ENCODE measurements at places on chromosomes 7 and 10.

DNA sequence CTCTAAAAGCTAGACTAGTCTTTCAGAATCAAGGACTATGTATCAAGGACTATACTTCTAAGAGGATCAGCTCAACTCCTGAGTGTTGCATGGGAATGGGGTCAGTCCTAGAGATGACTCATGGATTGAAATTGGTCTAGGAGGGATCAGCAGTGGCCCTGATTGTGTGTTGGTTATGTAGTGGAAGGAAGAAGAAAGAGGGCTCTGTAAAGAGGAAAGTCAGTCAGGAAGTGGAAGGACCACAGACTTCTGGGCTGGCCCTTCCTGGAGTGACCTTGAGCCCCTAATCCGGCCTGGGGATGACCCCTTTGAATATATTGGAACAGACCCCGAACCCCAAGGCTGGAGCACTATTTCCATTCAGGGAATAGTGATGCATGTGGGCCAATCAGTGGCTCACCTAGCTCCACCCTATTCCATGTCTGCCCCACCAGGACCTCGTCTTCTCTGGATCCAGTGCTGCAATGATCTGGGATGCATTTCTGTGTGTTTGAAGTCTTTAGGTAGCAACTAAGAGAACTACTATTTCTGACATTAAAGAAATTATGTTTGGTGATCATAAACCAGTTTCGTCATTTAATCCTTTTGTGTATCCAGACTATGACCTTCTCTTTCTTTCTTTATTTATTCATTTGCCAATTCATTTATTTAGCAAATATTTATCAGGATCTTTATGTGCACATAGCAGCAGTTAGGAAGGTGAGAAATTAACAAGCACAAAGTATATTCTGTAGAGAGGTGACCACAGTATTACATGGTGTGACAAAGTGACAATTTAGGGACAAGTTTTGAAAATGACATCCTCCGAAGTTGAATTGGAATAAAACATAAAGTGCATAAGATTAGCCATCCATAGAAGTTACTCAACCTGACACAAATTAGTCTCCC, 48.6 kb upstream of the KIF5B start:
- no peak for DNase-seq

DNA sequence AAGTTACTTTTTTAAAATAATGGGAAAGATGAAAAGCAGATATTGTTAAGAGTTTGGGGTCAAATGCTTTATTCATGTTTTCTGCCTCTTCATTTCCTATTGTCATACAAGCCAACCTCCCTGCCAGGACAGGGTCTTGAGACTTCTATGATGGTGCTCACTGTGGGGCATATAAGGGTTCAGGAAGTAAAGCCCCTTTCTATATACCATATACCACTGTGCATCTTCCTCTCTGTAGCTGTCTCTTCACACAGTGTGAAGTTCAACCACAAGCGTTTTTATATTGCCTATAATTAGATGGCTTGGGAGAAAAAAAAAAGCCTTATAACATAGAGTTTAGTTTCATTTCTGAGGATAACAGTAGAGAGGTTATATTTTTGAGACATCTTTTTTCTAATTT, 389.8 kb upstream of the SORCS1 start:
- DNase-seq: no peak

DNA sequence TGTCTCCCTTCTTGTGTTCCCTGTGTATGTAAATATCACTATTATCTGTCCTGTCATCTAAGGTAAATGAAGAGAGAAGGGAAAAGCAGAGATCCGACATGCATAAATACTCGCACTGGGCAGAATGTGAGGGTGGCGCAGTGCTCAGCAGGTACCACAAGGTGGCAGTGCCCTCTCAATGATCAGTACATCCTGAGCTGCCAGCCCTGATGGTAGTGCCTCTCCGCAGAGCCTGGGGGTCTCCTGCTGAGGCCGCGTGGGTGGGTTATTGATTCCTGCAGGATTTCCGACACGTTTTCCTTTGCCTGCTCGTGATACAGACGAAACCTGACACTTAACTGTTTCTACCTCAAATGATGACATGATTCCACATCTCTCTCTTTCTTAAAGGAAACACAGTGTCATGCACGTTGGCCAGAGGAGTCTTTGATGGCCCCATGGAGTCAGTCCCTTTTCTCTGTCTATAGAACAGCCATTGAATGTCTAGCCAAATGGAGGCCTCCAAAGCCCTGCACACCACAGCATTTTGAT, 19.8 kb downstream of the RGR start:
- peak; percentile 79 for DNase-seq

DNA sequence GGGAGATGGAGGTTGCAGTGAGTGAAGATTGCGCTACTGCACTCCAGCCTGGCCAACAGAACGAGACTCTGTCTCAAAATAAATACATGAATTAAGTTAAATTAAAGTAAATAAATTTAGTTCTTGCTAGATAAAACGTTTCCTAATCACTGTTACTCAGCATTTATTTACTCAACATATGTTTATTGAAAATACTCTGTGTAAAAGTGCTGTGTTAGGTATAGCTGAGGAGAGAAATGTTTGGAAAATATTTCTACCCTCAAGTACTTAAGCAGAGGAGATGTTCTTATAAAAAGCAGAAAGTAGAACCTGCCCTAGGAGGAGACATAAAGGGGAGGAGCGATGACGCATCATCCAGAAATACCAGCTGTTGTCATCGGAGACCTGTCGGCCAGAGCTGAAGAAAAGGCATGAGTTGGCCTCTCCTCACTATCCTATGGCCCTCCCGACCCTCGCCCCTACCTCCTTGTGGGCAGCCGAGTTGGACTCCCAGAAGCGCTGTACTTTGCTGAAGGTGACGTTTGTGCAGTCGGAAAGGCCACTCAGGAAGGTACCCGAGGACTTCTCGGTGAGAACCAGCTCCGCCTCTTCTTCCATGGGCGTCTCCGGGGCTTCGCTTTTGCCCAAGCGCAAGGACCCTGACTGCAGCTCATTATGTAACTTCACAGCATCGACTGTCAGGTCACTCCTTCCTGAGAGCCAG, 1.1 kb downstream of the RRP12 start:
- peak; percentile 25 for DNase-seq

DNA sequence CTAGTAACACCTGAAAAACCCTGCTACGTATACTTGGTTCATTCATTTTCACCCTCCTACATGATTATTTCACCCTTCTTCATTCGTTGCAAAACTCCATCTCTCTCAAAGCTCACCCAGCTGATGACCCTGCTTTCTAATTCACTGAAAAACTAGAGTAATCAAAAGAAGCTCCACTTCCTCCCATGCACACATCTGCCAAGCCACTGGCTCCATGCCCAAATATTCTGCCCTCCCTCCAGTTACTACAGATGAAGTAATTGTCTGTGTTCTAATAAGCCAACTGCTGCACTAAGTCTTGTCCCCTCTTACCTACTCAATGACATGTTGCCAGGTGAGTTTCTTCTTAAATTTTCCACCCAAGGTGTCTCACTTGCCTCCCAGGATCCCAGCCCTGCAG, 96.9 kb upstream of the CCDC71L start:
- no peak for DNase-seq

- peak; percentile 85 for DNase-seq
These were observed 50.8 kb downstream of the CYTH3 start for GRCh38 chr7:6221340-6222319.

DNA sequence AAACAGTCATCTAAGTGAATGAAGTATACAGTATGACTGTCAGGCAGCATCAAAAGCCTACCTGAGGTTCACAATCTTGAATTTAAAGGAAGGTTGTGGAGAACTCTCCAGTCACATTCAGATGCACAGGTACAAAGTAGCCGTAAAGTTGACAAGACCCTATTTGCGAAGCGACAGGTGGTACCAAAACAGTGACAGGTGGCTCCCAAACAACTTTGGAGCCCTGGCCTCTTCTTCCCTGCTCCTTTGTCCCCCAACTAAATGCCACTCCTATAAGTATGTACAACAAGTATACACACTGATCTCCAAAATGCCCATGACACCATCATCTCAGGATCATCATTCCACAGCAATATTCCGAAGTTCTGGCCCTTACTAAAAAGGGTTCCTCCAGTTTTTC, 53.5 kb downstream of the USP6NL start:
- DNase-seq: no peak

GRCh38 chr10:12875100-12875499, 126.4 kb downstream of the CCDC3 start:
- no peak for DNase-seq

DNA sequence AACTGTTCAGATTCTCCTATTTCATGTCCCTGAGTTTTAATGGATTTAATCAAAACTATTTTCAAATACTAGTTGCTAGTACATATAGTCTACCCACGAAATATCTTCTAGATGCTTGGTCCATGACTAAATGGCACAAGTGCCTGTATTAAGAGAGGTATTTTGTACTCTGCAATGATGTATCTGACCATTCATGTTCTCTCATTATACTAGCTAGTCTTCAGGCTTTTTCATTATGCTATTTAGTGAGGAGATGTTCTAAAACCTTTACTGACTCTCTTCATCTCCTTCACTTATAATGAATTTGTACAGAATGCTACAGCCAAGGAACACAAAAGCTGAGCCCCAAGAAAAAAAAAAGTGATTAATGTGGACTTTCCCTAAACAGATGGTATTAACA, 222.5 kb downstream of the AHR start:
- no peak for DNase-seq

- DNase-seq: peak; percentile 53
These were observed 58.7 kb downstream of the INPP5F start for GRCh38 chr10:119784340-119785067.

DNA sequence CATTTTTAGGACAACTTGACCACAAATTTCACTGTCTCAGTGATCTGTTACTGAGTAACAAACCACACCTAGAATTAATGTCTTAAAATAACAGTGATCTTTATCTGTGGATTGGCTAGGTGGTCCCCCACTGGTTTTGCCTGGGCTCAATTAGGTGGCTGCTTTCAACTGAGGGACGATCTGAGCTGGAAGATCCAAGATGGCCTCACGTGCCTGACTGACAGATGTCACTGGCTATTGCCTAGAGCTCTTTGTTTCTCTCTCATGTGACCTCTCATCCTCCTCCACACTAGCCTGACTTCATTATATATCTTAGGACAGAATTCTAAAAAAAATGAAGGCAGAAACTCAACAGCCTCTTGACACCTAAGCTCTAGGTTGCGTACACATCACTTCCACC, 59.7 kb downstream of the HACD1 start:
- no peak for DNase-seq

DNA sequence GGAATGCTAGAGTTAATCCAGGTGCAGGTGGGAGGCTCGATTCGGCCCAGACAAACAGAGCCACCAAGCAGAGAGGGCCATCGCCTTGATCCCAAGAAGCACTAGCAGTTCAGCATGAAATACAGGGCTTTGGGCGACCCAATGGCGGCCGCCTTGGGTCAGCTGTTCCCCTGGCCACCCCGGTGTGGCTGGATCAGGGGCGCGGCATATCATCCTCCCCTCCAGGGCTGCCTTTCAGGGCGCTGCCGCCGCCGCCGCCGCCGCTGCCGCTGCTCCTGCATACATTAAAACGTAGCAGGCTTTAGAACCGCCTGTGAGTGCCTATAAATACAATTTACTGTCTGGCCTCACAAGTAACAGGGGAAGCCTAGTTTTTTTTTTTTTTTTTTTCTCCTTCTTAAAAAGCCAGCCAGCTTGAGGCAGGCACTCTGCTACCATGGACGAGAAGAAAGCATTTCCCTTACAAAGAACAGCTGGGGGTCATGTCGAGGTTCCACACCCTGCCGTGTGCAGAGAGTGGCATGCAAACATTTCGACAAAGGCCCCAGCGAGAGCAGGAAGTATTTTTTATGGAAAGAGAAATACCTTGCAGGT, 57.7 kb upstream of the EFCAB10 start:
- no peak for DNase-seq

GRCh38 chr10:79349072-79349491, 1.8 kb downstream of the PPIF start:
- DNase-seq: no peak

DNA sequence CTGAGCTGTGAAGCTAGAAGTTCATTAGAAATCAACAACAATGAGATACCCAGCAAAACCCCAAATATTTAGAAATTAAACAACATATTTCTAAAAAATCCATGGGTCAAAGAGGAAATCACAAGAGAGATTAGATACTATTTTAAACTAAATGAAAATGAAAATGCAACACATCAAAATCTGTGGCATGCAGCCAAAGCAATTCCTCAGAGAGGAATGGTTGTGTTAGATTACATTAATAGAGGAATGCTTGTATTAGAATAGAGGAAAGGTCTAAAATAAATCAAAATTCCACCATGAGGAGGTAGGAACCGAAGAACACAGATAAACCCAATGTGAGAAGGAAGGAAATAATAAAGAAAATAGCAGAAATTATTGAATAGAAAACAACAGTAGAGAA, 642.1 kb upstream of the GALNT17 start:
- DNase-seq: no peak

DNA sequence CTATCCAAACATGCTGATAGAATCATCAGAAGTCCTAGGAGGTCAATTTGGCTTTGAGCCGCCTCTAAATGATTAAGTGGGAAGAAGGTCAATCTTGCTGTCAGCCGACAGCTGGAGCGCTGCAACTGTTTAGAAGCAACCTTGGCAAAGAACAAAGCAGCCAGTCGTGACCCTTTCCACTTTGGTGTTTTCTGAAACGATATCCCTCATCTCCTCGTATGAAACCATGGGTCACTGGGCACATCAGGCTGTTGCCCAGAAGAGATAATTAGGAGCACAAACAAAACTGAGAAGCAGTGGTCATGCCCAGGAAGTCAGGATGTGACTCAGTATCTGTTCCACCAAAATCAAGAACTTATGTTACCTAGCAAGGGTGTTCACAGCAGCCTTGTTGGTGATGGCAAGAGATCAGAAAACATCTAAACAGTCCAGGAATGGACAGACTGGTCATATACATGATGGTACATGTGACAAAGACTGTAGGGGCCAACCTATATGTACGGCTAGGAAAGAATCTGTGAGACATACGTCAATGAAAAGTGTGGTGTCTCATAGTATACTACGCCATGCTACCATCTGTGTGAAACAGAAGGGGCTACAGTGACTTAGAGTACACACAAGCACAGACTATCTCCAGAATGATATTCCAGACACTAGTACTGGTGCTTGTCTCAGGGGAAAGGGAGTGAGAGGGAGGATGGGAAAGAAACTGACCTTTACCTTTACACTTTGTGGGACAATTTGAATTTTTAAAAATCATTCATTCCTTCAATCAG, 22.4 kb downstream of the STN1 start:
- peak; percentile 58 for DNase-seq

- DNase-seq: no peak
These were observed 3.4 kb downstream of the PRXL2A start for GRCh38 chr10:80411681-80412220.

GRCh38 chr10:3834404-3834803, 49.4 kb upstream of the KLF6 start:
- no peak for DNase-seq

DNA sequence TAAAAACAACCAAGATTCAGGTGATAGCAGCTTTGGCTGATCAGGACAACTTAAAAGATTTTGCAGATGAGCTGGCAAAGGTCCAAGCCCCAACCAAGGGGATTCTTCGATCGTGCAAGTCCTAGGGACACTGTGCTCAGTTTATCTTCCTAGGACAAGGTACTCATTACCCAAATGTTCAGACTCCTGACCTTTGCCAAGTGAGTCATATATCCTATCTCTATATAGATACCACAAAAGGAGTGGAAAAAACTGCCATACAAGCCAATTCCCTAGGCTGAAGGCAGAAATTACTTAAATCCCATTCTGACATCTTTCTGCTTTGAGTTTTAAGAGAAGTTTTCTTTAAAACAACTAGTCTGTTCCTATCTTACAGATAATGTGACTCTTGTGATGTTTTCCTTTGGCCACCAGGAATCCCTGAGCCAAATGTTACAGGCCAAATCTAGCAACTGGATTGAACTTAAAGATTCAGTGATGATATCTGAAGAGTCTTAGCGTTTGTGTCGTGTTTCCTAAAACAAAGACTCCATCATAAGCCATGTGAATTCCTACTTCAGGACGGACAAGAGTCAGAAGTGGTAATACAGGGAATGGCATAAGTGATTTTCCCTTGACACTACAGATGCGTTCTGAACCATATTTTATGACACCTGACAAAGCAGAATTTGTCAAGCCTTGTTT, 142.6 kb upstream of the ASAH2 start:
- no peak for DNase-seq

Measured in activated CD4-positive, alpha-beta T cell treated with anti-CD3 and anti-CD28 coated beads, Interleukin-10, Interleukin-2, amounts not matched to agents 100 ng/mL and 50 ng/mL, durations not matched to agents 16 hours and 8 hours (primary cell).